ENCODE measurements at places on chromosomes 16 and 17.
A peak's percentile ranks its signal among the peaks of the same experiment; 100 is the strongest.

- no peak for DNase-seq
These were observed 2.3 kb downstream of the NTN1 start for GRCh38 chr17:9023392-9024218.

DNA sequence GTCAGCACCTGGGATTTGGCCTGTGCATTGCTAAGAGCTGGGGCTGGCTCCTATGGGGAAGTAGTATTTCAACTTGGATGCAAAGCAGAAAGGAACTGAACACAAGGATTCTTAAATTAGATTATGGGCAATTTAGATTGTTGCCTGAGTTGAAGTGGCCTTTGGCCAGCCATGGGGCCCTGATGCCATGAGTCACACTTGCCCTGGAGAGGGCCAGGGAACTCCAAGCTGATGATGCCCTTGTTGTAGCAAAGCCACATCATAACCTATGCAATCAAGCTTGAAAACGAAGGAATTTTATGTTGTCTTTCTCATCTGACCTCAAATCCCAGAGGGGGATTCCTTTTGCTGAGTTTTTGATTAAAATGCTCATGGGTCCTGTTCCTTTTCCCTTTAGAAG is 3.9 kb upstream of the SPATA32 start:
- peak; percentile 93 for DNase-seq

DNA sequence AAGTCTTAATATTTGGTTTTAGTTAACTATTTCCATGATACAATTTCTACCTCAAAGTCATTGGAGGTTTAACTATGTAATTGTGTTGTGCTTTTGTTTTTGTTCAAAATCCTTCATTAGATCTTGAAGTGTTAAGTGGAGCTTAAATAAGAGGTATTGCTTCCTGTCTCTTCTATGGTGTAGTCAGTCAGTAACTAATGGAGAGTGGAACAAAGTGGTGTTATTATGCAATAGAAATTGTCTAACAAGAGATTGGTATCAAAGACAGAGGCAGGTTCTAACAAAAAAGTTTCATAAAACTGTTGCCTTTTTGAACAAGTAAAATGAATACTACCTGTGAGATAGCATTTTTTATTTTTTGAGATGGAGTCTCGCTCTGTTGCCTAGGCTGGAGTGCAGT is 45.2 kb downstream of the GRB7 start:
- DNase-seq: no peak

- no peak for DNase-seq
These were observed 453 bp downstream of the MMP25 start for GRCh38 chr16:3046641-3047386.

DNA sequence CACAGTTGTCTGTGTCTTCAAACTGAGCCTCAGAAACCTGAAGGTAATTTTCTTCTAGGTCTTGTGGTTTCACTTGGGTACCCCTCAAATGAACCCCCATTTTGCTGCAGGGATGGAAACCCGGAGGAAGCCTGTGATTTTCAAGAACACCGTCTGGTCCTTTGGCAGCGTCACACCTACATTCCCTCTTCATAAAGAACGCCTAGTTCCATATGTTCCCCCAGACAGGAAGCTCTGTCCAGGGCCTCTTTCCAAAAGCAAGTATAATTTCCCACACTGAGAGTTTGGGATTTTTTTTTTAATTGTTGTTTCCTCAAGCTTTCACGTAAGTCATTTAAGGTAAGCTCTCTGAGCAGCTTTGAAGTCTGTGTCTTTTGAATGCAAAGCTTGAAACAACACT is 515.0 kb downstream of the TMEM114 start:
- no peak for DNase-seq

GRCh38 chr16:81723098-81723723 is 55.9 kb upstream of the PLCG2 start:
- peak; percentile 82 for DNase-seq

GRCh38 chr16:4500272-4500671 is 24.1 kb downstream of the HMOX2 start:
- DNase-seq: peak; percentile 90

DNA sequence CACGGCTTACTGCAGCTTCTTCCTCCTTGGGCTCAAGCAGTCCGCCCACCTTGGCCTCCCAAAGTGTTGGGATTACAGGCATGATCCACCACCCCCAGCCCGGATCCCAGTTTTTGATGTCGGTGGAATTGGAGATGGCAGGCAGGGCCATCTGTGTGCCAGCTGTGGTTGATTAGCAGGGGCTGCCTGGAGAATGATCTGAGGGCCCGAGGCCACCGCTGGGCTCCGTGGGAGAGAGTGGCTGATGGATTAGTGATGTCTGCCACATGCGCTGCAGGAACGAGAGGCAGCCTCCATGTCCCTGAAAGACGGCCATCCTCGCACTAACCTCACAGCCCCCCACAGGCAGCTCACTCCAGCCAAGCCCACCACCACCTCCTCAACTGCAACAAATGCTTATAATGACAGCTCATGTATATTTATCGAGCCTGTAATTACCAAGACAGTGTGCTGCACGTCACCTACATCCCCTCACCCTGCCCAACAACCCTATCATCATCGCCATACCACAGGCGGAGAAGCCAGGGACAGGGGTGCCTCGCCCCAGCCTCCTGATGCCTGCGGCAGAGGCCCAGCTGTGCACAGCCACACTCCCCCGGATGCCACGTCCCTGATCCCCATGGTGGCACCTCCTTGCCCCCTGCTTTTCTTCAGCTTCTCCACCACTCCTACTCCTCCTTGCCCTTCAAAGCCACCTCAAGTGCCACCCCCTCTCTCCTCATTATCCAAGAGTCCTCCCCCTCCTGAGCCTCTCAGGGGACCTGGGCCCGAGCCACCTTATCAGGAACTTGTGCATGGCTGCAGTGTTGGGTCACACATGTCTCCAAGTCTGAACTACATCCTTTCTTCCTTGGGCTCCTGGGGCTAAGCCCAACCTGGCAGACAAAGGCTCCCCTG is 33.2 kb downstream of the ACTG1 start:
- no peak for DNase-seq

DNA sequence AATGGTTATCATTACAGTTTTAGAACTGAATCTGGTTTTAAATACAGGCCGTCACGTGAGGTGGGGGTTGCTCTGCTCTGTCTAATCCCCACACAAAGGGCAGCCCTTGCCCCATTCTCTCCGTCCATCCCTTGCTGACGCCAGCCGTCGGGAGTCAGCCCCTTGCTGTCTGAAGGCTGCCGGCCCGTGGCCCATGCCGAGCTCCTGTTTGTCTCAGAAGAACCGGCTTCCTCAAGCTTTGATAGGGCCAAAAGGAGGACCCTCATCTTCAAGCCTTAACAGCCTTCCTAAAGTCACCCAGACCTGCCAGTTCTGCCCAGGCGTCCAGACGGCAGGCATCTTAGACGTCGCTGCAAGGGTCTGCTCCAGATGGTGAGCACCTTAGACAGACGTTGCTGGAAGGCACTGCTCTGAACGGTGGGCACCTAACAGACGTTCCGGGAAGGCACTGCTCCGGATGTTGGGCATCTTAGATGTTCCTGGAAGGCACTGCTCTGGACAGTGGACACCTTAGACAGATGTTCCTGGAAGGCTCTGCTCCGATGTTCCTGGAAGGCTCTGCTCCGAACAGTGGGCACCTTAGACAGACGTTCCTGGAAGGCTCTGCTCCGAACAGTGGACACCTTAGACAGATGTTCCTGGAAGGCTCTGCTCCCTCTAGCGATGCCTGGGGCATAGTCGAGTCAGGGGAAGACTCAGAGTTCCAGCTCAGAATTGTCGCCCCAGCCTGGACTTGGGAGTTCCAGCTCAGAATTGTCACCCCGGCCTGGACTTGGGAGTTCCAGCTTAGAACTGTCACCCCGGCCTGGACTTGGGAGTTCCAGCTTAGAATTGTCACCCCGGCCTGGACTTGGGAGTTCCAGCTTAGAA is 35.1 kb upstream of the CHMP6 start:
- no peak for DNase-seq

GRCh38 chr16:49890876-49891275 is 35.0 kb upstream of the ZNF423 start:
- no peak for DNase-seq

- no peak for DNase-seq
These were observed 9.2 kb upstream of the CCL22 start for GRCh38 chr16:57349212-57350031.

GRCh38 chr17:78041386-78042179 is 83.1 kb downstream of the TNRC6C start:
- DNase-seq: peak; percentile 42

- no peak for DNase-seq
These were observed 139.6 kb upstream of the FAM20A start for GRCh38 chr17:68740555-68741447.

DNA sequence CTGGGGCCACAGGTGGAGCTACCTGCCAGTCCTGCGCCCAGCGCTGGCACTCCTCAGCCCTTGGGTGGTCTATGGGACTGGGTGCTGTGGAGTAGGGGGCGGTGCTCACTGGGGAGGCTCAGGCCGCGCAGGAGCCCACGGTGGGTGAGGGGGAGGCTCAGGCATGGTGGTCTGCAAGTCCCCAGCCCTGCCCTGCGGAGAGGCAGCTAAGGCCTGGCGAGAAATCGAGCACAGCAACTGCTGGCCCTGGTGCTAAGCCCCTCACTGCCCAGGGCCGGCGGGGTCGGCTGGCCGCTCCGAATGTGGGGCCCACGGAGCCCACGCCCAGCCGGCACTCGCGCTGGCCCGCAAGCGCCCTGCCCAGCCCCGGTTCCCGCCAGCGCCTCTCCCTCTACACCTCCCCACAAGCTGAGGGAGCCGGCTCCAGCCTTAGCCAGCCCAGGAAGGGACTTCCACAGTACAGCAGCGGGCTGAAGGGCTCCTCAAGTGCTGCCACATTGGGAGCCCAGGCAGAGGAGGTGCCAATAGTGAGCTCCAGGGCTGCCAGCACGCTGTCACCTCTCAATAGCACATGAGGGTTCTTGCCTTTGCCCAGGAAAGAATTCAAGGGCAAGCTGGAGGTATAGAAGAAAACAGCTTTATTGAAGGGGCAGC is 11.0 kb upstream of the EEF2KMT start:
- no peak for DNase-seq

GRCh38 chr16:55225972-55226542 is 97.9 kb upstream of the IRX6 start:
- DNase-seq: no peak

- DNase-seq: peak; percentile 25
These were observed 8.6 kb upstream of the METTL9 start for GRCh38 chr16:21590796-21591195.

DNA sequence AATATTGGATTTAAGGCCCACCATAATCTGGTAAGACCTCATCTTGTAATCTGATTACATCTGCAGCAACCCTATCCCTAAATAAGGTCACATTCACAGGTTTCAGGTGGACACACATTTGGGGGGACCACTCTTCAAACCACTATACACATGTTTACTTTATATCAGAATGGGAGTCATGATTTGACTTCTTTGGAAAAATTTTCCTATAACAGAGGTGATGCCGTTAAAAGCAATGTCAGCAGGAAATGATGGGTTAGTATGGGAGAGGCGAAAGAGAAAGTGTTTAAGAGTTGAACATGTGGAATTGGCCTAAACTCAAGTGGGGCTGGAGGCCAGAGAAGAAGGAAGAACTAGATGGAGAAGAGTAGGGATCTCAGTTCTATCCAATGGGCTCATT is 281.7 kb upstream of the ERCC4 start:
- DNase-seq: no peak

GRCh38 chr16:69469807-69470561 is 45.6 kb downstream of the CYB5B start:
- peak; percentile 21 for DNase-seq

GRCh38 chr17:80727409-80727755 is 182.7 kb downstream of the RPTOR start:
- DNase-seq: no peak

- no peak for DNase-seq
These were observed 42.9 kb upstream of the C16orf78 start for GRCh38 chr16:49330562-49331201.

- peak; percentile 95 for DNase-seq
These were observed 826 bp upstream of the GSE1 start for GRCh38 chr16:85612191-85612800.

DNA sequence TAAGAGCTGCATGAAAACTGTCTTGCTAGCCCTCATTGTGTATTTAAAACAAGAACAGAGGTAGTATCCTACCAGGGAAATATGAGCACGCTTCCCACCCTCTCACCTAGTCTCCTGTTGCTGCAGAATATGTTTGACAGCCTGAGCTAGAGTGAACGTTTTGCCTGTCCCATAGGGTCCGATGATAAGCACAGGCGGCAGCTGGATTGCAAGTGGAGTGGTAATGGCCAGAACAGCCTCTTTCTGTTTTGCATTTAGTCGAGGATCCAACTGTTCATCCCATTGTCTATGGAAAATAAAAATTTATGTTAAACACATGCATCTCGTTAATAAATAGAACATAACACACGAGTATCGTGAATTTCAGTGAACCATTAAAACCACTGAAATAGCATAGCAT is 84.2 kb downstream of the HELZ start:
- DNase-seq: no peak

DNA sequence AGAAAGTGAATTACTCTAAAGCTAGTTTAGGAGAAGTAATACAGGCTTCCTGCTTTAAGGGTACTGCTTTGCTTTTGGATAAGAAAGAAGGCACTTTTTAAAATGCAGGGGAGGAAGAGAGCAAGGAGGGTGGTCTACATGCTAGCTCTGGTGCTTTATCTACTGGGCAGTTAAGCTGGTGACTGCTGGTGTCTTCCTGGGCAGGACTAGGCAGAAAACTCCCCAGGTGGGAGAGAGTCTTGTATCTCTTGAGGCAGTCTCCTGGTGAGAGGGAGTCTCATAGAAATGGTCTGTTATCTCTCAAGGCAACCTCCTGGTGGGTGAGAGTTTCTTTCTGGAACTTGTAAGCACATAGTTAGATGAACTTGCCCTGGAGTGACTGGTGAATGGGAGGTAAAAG is 953.9 kb upstream of the GOT2 start:
- no peak for DNase-seq

DNA sequence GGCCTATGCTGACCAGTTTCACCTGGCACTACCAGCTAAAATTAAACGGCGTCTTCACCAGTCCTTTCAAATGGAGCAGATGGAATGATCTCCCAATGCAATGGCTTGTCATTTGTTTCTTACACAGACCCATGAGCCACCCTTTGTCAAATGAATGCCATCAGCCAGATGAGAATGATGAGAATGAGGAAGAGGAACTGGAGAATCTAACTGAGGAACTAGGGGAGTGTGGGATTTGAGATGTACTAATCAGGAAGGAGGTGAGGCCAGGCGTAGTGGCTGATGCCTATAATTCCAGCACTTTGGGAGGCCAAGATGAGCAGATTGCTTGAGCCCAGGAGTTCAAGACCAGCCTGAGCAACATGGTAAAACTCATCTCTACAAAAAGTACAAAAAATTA is 116.4 kb downstream of the HS3ST3A1 start:
- peak; percentile 21 for DNase-seq

DNA sequence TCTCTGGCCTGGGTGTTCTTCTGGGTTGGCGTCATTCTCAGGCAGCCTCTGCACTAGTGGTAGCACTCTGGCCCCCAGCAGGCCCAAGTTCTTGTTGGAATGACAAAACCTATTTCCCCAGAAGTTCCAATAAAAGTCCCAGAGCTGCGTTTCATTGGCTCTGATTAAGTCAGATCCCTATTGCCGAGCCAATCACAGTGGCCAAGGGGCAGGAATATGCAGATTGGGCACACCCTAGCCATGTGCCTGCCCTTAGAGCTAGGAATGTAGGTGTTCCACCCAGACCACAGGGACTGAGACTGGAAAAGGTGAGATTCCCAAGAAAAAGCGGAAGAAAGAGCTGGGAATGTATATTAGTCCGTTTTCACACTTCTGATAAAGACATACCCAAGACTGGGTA is 44.9 kb upstream of the POLR3E start:
- DNase-seq: no peak

GRCh38 chr16:67147437-67148140 is 3.2 kb downstream of the B3GNT9 start:
- no peak for DNase-seq
